ENCODE measurements at places on chromosomes 4 and X.
A peak's percentile ranks its signal among the peaks of the same experiment; 100 is the strongest.

DNA sequence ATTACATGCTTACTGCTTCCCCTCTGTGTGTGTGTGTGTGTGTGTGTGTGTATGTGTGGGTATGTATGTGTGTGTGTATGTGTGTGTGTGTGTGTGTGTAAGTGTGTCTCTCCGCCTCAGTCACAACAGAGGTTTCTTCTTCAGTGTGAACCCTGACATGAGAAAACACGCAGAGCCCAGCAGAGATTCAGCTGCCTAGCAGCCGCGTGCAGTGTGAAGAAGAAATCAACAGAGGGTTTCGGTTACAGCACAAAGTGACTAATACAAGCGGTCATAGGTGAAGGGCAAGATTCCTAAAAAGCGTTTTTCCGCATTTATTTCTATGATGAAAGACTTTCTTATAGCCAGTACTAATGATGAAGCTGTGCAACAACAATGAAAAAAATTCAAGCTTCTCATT, 55.3 kb upstream of the ZFP42 start:
- DNase-seq = no peak

DNA sequence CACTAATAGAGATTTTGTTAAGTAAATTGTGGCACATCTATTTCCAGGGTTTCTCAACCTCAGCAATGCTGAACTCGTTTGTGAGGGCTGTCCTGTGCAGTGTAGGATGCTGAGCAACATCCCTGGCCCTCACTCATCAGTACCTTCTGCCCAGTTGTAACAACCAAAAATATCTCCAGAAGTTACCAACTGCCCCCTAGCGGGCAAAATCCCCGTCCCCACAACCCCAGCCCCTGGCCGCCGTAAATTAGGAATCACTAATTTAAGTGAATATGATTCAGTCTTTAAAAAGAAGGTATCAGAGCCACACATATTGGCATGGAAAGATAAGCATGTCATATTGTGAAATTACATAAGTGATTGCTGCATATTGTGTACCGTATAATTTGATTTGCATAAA, 123.4 kb downstream of the ASB9 start:
- DNase-seq = peak; percentile 24

GRCh38 chr4:16752150-16752549, 146.3 kb downstream of the LDB2 start:
- peak; percentile 24 for DNase-seq

GRCh38 chr4:185335579-185335978, 60.1 kb downstream of the LRP2BP start:
- no peak for DNase-seq

- no peak for DNase-seq
Observed at GRCh38 chr4:16195209-16195608, 31.1 kb downstream of the TAPT1 start.
